ENCODE measurements at places on chromosomes 7 and 10.

DNA sequence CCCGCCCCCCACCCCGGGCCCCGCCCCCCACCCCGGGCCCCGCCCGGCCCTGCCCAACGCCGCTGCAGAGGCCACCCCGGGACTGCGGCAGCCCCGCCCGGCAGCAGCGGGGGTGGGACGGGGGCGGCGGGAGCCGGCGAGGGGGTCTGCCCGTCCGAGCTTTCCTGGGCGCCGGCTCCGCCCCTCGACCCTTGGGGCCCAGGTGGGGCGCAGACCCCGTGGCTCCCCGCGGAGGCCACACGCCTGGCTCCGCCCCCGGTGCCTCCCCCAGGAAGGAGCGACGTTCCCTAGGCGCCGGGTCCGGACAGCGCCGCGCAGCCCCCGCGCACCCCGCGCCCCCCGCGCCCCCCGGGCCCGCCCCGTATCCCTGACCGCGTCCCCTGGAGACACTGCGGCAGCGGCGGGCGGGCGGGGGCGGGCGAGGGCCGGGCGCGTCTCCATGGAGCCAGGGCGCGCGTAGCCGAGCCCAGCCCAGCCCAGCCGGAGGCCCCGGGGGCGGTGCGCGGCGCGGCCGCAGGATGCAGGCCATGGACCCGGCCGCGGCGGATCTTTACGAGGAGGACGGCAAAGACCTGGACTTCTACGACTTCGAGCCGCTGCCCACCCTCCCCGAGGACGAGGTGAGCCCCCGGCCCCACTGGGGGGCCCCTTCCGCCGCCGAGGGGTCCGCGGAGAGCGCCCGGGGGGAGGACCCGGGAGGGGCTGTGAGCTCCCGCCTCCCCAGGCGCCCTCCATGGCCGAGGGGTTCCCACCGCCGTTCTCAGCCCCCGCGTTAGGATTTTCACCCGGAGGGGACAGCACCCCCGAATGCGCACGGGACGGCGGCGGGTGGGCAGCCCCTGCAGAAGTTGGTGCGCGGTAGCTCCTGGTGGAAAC lies at the start of gene KNDC1:
TSS of gene KNDC1 (plus strand) at position 270 of the 876 bp plus-strand sequence. CDS start at position 519, 249 bp downstream.
- DNase-seq, result no peak

- no peak for DNase-seq
Observed at GRCh38 chr7:101969997-101970585, 152.7 kb downstream of the CUX1 start.

DNA sequence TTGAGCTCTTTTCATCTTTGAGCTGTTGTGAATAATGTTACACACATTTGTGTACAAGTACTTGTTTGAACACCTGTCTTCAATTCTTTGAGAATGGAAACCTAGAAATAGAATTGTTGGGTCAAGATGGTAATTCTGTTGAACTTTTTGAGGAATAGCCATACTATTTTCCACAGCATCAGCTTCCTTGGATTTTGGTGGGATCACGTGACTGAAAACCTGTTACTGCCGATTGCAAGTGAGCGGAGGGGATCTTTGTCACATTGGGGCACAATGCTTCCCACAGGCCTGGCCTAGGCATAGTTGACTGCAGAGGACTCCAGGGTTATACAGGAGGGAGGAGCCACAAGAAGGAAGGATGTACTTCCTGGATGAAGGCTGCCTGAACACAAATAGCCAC lies 21.3 kb upstream of the CACUL1 start:
- DNase-seq, result no peak

- no peak for DNase-seq
Observed at GRCh38 chr10:128950916-128951275, 516.1 kb upstream of the MGMT start.

GRCh38 chr7:12814107-12814506 lies 126.7 kb downstream of the ARL4A start:
- DNase-seq, result no peak

DNA sequence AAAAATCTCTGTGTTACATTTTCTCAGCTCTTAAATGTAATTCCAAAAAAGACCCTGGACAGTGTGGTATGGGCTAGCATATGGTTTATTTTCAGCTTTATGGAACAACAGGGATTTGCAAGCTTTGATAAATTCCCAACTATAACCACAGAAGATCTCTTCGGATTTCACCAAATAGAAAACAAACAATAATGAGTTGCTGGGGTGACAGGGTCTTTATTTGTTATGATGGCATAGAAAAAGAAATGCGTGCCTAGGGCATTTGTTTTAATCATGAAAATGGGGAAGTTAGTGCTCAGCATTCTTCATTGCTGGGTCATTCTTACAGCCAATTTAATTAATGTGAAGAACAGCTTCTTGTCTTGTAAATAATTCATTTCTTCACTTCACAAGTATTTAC lies 139.0 kb downstream of the LRRN3 start:
- DNase-seq, result no peak

GRCh38 chr7:20395511-20395910 lies 64.8 kb downstream of the ITGB8 start:
- DNase-seq, result no peak

GRCh38 chr10:131694168-131694780 lies 206.5 kb upstream of the PPP2R2D start:
- no peak for DNase-seq

DNA sequence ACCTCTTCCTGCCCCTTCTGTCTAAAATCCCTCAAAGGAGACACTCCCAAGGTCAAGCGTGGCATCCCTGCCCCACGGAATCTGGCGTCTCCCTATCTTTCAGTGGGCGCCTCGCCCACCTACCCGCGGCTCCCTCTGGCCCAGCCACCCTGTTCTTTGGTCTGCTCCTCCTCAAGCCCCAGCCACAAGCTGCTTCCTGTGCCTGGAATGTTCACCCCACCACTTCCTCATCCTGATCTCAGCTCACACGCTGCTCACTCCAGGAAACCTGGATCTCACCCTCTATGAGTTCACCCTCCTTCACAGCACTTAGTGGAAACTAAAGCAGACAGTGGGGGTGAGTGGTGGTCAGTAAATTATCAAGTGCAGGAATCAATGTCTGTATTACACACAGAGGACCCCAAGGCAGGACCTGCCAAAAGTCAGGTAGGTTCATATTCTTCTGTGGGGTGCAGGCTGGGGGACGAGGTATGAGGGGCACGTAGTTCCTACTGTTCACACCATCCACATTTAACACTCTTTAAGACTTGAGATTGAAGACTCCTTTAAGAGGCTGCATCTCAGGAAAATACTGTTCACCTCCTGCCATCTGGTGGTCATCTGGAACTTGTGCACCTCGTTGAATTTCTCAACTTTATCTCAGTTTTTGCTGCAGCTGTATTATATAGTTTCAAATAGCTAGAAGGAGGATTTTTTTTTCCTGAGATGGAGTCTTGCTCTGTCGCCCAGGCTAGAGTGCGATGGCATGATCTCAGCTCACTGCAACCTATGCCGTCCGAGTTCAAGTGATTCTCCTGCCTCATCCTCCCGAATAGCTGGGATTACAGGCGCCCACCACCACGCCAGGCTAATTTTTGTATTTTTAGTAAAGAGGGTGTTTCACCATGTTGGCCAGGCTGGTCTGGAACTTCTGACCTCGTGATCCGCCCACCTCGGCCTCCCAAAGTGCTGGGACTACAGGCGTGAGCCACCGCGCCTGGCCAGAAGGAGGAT lies 166.6 kb downstream of the ARHGAP21 start:
- DNase-seq, result no peak

DNA sequence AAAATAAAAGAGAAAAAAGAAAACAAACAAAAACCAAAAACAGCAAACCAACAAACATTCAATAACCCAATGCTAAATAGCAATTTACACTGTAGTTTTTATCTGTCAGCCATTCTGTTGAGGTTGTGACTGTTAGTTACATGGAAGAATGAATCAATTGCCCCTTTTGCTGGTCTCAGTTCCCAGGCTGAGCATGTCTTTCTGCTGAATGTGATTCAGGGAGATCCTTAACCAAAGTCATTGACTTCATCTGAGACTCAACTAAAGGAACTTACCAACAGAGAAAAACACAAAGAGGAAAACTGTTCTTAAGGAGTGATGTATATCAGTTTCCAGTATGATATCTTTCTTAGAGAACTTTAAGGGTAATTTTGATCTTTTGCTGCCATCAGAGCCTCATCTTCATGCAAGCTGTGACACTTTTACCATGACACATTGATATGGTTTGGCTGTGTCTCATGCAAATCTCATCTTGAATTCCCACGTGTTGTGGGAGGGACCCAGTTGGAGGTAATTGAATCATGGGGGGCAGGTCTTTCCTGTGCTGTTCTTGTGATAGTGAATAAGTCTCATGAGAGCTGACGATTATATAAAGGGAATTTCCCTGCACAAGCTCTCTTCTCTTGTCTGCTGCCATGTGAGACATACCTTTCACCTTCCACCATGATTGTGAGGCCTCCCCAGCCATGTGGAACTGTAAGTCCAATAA lies 469.8 kb downstream of the KIF20B start:
- no peak for DNase-seq

GRCh38 chr10:489330-489729 lies 200.1 kb downstream of the DIP2C start:
- DNase-seq, result no peak

- DNase-seq, result no peak
Observed at GRCh38 chr10:90846746-90847145, 11.1 kb downstream of the HTR7 start.

GRCh38 chr10:35184527-35185171 lies 58.0 kb downstream of the CREM start:
- no peak for DNase-seq

DNA sequence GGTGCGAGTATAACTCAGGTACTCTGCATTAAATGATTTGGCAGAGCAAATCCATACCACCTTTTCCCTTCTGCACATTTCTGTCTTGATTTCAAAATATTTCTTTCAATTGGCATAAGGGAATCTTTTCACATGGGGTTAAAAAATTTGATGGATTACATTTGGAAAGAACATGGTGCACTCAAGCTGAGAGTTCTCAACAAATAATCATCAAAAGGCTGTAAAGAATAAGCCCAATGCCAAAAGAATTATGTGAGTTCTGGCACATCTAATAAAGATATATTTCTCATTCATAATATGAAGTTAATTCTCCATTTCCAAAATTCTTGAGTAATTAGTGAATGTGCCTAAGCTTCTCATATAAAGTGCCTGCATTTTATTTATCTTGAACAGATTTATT lies 223.1 kb downstream of the GPR37 start:
- DNase-seq, result no peak

- DNase-seq, result no peak
Observed at GRCh38 chr7:125605241-125605640, 675.6 kb upstream of the POT1 start.

DNA sequence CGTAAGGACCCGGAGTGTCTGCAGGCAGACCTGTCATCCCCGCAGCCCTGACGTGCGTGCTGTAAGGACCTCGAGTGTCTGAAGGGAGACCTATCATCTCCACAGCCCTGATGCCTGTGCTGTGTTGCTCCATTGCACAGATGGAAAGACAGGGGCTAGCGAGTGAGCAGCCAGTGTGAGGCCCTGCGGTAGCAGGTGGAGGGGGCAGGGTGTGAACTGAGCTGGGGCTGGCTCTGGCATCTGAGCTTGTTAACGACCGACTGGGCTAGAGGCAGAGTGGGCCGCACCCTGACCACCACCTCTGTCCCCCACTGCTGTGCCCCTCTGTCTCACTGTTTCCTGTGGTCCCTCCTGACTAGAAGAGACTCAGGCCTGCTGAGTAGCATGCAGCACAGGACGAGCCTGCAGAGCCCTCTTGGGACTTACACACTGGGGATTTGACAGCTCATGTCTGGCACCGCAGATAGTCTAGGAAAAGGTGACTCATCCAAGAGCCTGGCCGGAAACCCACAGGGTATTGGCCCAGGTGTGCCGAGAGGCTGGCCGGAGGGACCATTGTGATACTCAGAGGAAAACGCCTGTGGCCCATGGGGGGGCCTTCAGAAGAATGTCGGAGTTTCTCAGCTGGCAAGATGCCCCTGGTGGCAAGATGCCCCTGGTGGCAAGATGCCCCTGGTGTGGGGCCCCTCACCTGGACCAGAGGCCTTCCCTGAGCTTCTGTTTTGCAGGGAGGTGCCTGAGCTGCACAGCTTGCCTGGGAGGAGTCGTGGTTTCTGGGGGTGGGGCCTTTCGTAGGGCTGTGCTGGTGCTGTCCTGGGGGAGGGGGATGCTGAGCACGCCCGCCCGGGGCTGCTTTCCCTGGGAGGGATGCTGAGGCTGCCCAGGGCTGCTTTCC lies 34.3 kb downstream of the INPP5A start:
- DNase-seq, result peak; percentile 63

- DNase-seq, result no peak
Observed at GRCh38 chr7:7321681-7322080, 139.3 kb downstream of the C1GALT1 start.

DNA sequence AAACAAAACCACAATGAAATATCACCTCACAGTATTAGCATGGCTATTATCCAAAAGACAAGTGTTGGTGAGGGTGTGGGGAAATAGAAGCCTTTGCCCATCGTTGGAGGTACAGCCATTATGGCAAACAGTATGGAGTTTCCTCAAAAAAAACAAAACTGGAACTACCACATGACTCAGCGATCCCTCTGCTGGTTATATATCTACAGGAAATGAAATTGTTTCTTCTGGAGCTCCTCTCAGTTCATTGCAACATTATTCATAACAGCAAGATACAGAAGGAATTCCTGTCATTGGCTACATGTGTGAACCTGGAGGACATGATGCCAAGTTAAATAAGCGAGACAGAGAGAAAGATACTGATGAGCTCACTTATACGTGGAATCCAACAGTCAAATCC lies 2.4 kb upstream of the UBE3C start:
- no peak for DNase-seq

- no peak for DNase-seq
Observed at GRCh38 chr10:127977357-127978009, 70.6 kb downstream of the PTPRE start.

DNA sequence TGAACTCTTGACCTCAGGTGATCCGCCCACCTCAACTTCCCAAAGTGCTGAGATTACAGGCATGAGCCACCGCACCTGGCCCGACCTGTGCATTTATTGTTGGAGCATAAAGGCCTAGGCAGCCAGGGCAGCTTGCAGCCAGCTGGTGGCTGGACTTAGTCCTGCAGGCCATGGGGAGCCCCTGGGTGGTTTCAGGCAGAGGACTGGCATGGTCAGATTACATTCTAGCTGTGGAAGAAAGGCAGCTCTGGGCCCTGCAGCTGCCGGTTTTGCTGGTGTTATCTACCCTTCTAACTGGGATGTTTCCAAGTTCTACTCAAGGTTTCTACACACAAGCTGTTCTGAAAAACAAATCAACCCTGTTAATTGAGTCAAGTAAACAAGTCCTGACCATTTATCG lies 22.7 kb upstream of the MKRN1 start:
- DNase-seq, result no peak

- DNase-seq, result no peak
Observed at GRCh38 chr7:12930534-12930933, 243.1 kb downstream of the ARL4A start.

DNA sequence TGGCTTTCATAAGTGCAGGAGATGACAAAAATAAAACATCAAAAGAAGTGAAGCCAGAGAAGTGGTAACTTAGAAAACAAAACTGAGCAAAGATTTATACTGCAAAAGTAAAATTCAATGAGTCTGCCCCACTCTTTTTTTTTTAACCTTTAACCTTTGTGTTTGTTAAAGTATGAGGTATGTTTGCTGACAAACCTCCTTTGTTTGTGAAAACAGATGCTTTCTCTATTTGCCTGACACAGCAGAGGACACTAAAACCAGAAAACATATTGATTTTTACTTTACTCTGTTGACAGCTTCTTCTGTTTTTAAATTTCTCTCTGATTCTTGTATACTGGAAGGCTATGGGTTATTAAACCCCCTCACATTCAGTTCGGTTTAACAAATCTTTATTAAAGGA lies 57.6 kb downstream of the SGMS1 start:
- no peak for DNase-seq

- no peak for DNase-seq
Observed at GRCh38 chr7:2517026-2517425, 2.5 kb upstream of the LFNG start.

- no peak for DNase-seq
Observed at GRCh38 chr10:96524741-96525140, 11.0 kb upstream of the TLL2 start.
